Stimulated activated CD4-positive, alpha-beta T cell treated with anti-CD3 and anti-CD28 coated beads, TNF-alpha, amount 100 ng/mL, for 24 hours (primary cell): ENCODE measurements at places on chromosomes 11 and 22.

GRCh38 chr11:63683133-63683991 is 2.1 kb downstream of the RTN3 start:
- DNase-seq, result no peak

DNA sequence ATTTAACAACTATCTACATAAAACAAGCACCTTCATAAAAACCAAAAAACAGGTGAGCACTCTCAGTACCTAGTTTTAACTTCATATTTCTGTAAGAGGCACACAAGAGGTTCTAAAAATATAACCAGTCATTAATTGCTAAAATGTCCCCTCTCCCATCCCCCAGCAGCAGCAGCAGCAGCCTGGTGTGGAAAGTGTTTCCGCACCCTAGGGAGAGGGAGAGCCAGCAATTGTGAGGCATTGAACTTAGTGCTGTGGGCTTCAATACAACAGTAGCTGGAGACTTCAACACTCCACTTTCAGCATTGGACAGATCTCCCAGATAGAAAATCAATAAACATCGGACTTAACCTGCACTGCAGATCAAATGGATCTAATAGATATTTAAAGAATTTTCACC is 1158.5 kb downstream of the JRKL start:
- DNase-seq, result no peak

DNA sequence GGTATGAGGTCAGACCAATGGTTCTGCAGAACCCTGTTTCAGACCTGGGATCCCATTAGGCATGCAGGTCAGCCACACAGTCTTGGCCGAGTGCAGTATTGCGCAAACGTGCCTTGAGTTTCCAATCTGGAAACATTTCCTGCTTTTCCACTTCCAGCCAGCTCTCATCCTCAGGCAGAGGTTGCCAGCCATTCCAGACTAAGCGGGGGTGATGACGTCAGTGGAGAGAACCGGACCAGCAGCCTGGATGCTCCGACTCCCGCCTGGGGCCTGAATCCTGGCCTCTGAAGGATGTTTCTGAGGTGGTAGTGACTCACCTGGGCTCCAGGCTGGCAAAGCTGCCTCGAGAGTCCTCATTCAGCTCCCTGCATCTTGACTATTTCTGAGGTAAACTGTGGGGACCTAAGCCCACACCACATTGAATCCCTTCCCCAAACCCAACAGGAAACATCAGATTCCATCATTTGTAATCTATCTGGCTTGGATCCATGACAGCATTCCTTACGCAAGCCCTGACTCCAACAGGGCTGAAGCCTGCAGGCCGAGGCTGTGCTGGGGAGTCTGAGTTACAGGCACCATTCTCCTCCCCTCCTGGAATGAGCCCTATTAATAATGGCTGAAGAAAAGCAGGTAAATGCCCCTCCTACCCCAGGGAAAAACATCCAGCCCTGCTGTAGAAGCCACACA is 83.0 kb downstream of the ABTB2 start:
- DNase-seq, result no peak

DNA sequence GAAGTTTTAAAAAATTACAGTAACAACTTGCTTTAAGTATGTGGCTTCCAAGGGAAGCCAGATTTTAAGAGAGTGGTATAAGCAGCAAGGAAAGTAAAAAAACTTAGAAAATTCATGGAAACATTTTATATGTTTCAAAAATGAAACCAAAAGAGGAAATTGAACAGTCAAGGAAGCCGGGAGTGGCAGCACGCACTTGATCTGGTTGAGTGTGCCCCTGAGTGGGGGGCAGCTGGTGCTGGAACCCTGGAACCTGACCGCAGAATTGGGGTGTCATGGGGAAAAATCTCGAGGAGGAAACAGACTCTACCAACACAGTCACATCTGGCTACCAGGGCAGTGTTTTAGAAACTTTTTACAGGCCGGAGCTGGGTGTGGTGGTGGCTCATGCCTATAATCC is 14.0 kb downstream of the MICALL1 start:
- no peak for DNase-seq

GRCh38 chr11:21933095-21933494 is 259.8 kb upstream of the ANO5 start:
- DNase-seq, result no peak

DNA sequence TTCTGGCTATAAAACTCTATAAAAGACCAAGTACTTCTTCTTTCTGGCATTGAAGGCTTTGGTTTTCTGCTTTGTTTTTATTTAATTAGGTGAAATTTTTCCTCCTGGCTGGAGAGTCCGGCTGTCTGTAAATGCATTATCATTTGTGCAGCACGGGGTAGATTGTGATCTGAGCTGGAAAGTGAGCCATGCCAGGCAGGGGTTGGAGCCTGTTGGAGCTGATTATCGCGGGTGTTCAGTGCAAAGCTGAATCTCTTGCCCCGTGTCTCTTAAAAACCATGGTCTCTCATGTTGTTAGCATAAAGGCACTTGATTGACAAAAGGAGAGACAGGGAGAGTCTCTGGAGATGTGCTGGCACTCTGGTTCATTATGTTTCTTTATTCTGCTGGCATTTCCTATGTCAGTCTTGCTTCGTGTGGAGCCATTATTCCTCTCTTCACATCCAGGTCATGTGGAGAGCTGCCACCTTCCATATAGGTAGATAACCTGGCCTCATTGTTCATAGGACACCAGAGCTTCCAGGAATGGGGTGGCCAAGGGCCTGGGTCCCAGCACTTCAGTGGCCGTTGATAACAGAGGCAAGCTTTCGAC is 75.2 kb downstream of the LDLRAD3 start:
- no peak for DNase-seq

- DNase-seq, result no peak
Measured at GRCh38 chr11:12518606-12519385, 141.4 kb downstream of the PARVA start.

DNA sequence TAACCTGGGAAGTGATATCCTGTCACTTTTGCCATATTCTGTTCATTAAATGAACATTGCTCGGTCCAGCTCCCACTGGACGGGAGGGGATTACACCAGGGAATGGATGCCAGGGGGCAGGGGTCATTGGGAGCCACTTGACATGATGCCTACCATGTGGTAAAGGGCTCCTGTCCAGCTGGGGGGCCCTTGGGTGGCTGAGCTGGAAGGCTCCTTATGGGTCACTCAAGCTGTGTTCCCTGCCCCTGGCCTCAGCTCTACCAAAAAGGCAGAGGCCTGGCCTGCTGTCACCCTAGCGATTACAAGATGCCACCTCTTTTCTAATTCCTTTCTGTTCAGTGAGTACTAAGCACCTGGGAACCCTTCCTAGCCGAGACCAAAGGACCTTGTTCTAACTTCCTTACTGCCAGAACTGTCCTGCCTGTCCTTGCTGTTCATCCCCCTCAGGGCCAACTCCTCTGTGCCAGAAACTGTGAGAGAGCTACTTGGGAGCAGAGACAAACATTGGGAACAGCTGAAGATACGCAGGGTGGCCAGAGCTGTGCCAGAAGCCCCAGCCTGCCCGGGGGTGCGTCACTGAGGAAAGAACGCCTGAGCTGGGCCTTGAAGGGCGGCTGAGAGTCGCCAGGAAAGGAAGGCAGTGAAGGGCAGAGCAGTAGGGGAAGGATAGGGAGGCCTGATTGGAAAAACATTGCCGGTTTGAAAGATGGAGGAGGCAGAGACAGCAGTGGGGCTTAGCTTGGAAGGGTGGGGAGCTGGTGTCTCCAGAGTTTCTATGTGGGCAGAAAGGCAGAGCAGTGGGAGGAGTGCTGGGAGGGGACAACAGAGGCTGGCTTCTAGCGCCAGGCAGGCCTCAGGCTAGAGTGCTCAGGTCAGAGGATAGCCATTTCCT is 12.7 kb upstream of the UVRAG start:
- DNase-seq, result no peak

GRCh38 chr11:19849107-19849789 is 136.6 kb downstream of the NAV2 start:
- no peak for DNase-seq

DNA sequence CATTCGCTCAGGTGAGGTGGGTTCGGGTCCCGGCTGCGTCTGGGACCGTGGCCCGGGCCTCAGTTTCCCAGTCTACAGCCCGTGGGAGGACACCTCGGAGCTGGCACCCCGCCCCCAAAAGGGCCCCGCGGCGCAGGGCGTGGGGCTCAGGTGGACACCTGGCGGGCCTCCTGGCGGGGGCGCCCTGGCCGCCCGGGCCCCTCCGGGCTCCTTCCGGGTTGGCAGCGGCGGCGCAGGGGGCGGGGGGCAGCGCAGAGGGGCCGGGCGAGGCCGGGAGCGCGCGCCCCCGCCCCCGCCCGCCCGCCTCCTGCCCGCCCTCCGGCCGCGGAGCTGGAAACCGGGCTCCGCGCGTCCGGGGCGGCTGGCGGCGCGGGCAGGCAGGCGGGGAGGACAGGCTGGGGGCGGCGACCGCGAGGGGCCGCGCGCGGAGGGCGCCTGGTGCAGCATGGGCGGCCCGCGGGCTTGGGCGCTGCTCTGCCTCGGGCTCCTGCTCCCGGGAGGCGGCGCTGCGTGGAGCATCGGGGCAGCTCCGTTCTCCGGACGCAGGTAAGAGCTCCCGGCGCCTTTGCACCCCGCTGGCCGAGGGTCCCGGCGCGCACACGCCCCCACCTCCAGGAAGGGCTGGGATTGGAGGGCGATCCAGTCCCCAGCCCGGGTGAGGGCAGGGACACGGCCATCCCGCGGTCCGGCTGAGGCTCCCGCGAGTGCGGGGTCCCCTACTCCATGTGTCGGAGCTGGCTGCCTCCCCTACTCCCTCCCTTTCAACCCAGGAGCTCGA is at the start of gene EMID1:
Gene EMID1 (plus strand): TSS at position 303 of the 778 bp plus-strand sequence. CDS start 143 bp downstream, at position 446.
- no peak for DNase-seq

- no peak for DNase-seq
Measured at GRCh38 chr22:47437636-47438035, 675.2 kb downstream of the TBC1D22A start.
